ENCODE measurements at places on chromosomes 13 and 19.
A peak's percentile ranks its signal among the peaks of the same experiment; 100 is the strongest.

- no peak for DNase-seq
Observed at GRCh38 chr13:112984954-112985802, 16.2 kb downstream of the MCF2L start.

- no peak for DNase-seq
Observed at GRCh38 chr19:51141181-51141580, 920 bp upstream of the SIGLEC7 start.

- no peak for DNase-seq
Observed at GRCh38 chr13:76816394-76816793, 69.8 kb downstream of the KCTD12 start.

- no peak for DNase-seq
Observed at GRCh38 chr13:95258619-95259194, 42.5 kb downstream of the ABCC4 start.

- DNase-seq = peak; percentile 92
Observed at GRCh38 chr19:7535047-7535997, at the start of gene PNPLA6. Gene PNPLA6 (plus strand): TSS chr19:7535717. CDS start chr19:7535789, 72 bp downstream.

- DNase-seq = no peak
Observed at GRCh38 chr13:100438059-100438788, 150.4 kb downstream of the GGACT start.

DNA sequence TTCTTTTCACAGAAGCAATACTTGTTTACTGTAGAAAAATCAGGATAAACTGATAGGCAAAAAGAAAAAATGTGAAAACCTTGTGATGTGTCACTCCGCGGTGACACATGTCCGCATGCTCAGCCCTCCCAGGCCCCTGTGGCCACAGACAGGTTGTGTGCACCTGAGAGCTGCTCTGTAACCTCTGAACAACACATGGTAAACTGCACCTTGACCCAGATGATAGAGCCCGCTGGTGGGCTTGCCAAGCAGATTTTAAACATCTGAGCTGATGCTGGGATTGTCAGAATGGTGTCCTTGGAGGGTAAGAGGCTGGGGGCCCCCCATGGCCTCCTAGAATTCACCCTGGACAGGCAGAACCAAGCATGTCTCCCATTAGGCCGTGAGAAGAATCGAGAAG, 33.8 kb downstream of the DHRS12 start:
- DNase-seq = no peak

DNA sequence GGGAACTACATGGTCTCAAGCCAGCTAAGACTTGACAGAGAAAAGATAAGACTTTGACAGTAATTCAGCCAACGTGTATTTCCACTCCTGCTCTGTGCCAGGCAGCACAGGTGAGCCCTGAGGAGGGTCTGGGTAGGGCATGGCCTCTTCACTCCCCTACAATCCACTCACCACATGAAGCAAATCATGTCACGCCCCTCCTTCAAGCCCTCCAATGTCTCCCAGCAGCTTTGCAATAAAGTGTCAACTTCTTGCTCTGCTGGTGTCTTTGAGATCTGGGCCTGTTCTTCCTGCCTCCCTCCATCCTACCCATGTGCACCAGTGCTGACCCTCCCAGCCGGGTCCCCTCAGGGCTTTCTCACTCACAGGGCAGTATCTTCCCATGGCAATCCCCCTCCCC, 58.5 kb downstream of the CCDC70 start:
- DNase-seq = no peak

- no peak for DNase-seq
Observed at GRCh38 chr13:48808683-48809082, 155.0 kb downstream of the CYSLTR2 start.

DNA sequence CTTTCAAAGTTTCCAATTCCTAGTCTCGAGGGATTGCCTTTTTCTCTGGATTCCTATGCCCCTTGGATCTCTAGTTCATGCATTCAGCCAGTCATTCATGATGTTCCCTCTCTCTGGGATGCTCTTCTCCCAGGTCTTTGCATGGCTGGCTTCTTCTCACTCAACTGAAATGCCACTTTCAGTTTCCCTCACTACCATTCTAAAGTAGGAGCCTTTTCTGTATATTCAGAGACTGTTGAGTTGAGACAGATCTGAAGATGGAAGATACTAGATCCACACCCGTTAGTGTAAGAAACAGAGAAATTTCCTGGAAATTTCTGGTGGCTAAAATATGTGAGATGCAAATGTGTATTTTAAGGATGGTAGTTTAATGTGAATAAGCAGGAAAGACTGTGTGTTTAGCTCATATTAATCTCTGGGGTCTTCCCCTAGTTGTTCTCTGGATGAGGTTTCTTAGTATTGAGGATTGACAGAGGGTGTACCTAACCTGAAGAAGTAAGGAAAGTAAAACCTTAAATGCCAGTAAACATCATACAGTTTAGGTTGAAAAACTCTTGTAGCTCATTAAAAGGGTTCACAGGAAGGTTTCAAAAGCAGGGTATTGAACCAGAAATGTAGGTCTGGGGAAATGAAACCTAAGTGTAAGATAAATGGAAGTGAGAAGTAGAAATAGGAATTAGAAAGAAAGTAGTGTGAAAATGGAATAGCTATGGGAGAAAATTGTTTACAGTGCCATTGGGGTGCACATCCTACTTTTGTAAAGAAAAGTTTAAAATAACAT, 331.3 kb downstream of the NDFIP2 start:
- DNase-seq = no peak

- DNase-seq = no peak
Observed at GRCh38 chr19:40367577-40368434, 19.3 kb downstream of the PLD3 start.

DNA sequence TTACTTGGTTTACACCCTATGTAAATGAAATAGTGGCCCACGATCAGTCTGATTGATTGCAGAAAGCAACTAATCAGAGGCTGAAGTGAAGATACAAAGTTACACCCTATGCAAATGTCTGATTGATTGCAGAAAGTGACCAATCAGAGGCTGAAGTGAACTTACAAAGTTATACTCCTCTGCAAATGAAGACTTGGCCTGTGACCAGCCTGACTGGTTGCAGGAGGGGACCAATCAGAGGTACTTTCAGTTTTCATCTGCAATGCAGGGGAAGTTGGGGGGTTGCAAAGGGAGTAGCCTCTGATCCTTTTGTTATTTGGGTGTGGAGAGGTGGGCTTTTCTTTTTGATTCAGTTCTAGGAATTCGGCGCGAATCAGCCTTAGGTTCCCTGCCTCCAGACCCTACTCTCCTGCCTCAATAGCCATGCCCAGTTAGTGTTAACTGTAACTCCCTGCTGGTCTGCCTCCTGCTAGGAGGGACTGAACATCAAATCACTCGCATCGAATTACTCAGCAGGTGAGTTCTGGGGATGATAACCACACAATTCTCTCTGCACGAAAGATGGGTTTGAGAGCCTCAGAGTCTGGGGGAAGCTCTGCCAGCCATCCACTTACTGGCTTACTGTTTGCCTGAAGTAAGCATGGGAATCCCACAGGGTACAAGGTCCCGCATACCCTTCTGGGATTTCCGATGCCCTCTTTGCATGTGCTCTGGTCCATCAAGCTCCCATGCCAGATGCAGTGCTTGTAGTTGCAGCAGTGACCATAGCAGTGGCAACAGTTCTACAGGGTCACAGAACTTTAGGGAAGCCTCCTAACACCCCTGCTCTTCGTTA, 7.5 kb downstream of the ARL11 start:
- peak; percentile 57 for DNase-seq

- DNase-seq = no peak
Observed at GRCh38 chr19:4042731-4043082, 24.0 kb downstream of the ZBTB7A start.

DNA sequence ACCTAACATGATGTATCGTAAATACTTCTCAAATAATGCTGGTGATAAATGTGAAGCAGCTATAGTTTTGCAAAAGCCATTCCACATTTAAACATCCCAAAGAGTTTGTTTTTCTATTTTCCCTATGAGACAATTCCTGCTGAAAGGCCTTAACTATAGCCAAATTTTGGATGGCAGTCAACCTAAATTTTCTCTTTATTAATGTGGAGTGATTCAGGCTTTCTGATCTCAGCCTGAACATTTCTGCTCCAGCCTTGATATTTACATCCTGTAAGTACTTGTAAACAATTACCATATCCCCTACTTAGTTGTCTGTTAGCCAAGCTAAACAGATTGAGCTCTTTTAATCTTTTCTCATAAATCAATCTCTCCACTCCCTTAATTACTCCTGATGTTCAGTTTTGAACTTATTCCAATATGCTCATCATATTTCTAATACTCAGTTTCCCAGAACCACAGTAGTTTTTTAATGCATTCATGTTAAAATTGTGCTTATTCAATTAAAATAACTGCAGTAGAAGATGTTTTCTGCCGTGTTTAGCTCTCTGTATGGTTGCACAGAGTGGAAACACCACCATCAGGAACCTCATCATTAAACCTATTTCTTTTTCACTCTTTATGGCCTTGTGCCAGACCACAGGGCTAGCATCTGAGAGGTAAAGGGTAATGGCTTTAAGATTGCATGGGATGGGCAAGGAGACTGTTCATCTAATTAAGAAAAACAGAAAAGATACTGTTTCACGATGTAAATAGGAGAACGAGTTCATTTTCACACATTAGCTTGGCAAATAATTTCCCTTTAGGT, 1235.2 kb upstream of the SLC10A2 start:
- no peak for DNase-seq

- peak; percentile 99 for DNase-seq
Observed at GRCh38 chr19:16324384-16325160, at the start of gene KLF2. Gene KLF2 (plus strand): TSS chr19:16324826. CDS start chr19:16324924, 98 bp downstream.

DNA sequence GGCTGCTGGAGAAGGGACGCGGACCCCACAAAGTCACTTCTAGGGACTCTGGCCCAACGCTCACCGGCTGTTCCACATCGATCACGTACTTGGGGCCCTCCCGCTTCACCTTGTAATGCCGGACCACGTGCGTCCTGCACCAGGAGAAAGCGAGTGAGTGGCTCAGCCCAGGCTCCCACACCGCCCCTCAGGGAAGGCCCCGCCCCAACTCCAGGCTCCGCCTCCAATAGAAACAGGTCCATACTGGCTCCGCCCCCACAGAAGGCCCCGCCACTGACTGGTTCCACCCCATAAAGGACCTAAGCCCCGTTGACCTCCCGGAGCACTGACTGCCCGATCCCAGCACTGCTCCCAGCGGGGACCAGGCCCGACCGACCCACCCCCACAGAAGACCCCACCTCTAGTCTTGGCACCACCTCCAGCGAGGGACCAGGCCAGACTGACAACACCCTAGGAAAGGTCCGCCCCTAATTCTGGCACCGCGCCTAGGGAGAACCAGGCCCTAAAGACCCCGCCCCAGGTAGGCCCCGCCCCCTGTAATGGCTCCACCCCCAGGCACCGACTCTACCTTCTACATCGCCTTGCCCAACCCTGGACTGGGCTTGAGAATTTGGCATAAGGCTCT, 11.3 kb downstream of the STAP2 start:
- peak; percentile 78 for DNase-seq

DNA sequence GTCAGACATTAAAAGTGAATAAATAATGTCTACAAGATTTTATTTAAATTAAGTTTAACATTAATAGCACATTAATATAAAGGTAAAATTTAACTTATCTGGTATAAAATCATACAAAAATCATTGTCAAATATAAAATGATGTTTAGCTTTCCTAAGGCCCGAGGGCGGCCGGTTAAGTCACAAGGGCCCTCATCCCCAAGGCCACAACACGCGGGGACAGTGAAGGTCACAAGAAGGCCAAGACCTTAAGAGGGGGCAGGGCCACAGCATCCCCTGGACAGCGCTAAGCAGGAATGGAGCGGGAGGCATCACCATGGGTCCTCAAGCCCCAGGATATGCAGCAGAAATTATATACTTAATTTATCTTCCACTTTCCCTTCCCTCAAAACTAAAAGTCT, 62.7 kb upstream of the ZNF85 start:
- no peak for DNase-seq

- DNase-seq = no peak
Observed at GRCh38 chr13:48784916-48785548, 131.3 kb downstream of the CYSLTR2 start.

GRCh38 chr13:49082653-49083536, 107.2 kb downstream of the FNDC3A start:
- no peak for DNase-seq

- DNase-seq = peak; percentile 8
Observed at GRCh38 chr13:102726430-102726829, 31.6 kb upstream of the METTL21C start.

GRCh38 chr13:109509154-109509900, 277.1 kb downstream of the IRS2 start:
- DNase-seq = no peak

DNA sequence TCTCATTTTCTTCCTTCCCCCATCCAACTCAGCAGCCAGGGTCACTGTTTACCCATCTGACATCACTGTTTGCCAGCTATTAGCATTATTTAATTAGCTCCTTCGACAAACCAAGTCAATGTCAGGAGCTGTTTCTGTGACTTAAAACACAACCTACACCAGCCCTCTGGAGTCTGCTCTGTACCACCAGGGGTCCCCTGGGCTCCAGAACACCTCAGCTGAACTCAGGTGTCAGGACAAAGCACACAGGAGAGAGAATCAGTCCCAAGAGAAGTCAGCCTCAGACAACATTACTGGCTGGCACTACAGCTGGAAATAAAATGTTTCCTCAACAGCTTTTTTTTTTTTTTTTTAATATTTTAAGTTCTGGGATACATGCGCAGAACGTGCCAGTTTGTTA, 45.1 kb downstream of the DCLK1 start:
- DNase-seq = no peak

GRCh38 chr19:8196271-8196927, 12.8 kb upstream of the CERS4 start:
- no peak for DNase-seq

GRCh38 chr13:30848332-30849027, 57.6 kb upstream of the MEDAG start:
- DNase-seq = no peak

GRCh38 chr19:55086730-55087541, 11.3 kb downstream of the EPS8L1 start:
- peak; percentile 65 for DNase-seq

GRCh38 chr19:5635427-5635826, 12.5 kb downstream of the SAFB start:
- DNase-seq = no peak

DNA sequence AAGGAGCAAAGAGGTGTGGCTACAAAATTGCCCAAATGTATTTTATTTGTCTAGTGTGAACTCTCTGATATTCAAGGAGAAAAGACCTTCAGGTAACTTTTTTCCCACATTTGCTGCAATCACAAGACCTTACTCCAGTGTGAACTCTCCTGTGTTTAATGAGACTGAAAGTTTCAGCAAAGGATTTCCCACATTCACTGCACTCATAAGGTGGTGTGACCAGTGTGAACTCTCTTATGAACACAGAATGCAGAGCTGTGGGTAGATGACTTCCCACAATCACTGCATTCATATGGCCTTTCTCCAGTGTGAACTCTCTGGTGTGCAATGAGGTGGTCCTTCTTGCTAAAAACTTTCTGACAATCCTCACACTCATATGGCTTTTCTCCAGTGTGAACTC, 16.4 kb downstream of the ZNF814 start:
- no peak for DNase-seq

GRCh38 chr19:38190061-38190460, 34.0 kb downstream of the DPF1 start:
- no peak for DNase-seq

GRCh38 chr13:111115061-111115964, at the start of gene ARHGEF7:
Gene ARHGEF7 (plus strand): TSS chr13:111115310. CDS start chr13:111115527, 217 bp downstream.
- no peak for DNase-seq

- peak; percentile 48 for DNase-seq
Observed at GRCh38 chr19:13102666-13103580, at the start of gene LYL1. Gene LYL1 (minus strand): TSS chr19:13102858. CDS start chr19:13101171, 1,687 bp downstream.

All from CD4-positive, alpha-beta T cell treated with Interleukin-12 subunit alpha and Interleukin-12 subunit beta, for 1 hour (primary cell).